ENCODE measurements at places on chromosomes 2 and 18. TPM values are rescaled to one million over a fixed set of nuclear protein-coding genes. Genes with fewer than 3 reads are reported as not detected.

MFSD2B gene
- total RNA-seq, result under 0.01 TPM

KLHL30 gene
- total RNA-seq, result under 0.01 TPM

UBE2E3 gene
- 86.7 TPM for total RNA-seq

ANKAR gene
- 7.4 TPM for total RNA-seq

CYP27A1 gene
- total RNA-seq, result 3.7 TPM

FAM237A gene
- total RNA-seq, result not detected

IL36B gene
- not detected for total RNA-seq

LIMS4 gene
- 1.5 TPM for total RNA-seq

RIT2 gene
- total RNA-seq, result not detected

POTEE gene
- not detected for total RNA-seq

PID1 gene
- 18.2 TPM for total RNA-seq

AMER3 gene
- total RNA-seq, result not detected

AQP12A gene
- total RNA-seq, result not detected

MAP3K19 gene
- not detected for total RNA-seq

SCTR gene
- not detected for total RNA-seq
